Eye (tissue), 1 donor: ENCODE measurements at places on chromosomes 12 and 14.

GRCh38 chr14:70643967-70644366 lies 2.3 kb downstream of the TTC9 start:
- DNase-seq: no peak

GRCh38 chr12:130806574-130806973 lies 32.5 kb downstream of the STX2 start:
- DNase-seq: no peak

- peak; percentile 39 for DNase-seq
These were observed 36.0 kb upstream of the SNX6 start for GRCh38 chr14:34665785-34666435.

DNA sequence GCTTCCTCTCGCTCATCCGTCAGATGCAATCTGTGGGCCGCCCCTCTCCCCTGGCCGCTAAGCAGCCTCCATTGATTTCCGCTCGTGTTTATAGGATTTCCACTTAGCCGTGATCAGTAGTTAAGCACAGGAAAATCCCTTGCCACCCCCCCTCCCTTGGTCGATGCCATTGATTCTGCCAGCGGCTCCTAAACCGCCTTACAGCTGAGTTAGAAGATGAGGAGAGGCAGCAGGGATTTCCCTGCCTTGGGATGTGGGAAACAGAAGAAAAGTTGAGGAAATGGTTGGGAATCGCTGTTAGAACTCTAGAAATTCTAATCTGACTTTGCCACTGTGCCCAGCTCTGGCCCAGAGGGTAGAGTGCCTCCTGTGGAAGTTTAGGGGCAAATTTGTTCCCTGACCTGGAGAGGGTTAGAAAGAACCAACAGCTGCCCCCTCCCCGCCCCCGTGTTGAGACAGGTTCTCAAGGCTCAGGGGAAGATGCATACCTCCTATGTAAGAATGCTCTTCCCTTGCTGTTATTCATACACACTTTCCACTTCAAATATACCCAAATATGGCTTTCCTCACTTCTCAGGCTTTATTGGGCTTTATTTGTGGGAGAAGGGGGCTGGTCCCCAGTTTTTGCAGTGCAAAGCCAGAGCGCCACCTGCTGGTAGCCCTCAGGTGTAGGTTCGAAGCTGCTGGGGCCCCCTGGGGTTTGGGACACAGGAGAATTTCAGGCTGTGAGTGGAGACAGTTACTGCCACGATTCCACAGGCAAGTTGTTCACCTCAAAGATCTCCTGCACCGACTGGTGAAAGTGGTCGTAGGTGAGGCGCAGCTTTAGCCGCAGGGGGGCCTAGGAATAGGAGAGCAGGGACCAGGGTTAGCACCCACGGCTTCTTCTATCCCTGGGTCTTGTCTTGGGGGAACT lies 3.2 kb downstream of the THTPA start:
- DNase-seq: peak; percentile 76

DNA sequence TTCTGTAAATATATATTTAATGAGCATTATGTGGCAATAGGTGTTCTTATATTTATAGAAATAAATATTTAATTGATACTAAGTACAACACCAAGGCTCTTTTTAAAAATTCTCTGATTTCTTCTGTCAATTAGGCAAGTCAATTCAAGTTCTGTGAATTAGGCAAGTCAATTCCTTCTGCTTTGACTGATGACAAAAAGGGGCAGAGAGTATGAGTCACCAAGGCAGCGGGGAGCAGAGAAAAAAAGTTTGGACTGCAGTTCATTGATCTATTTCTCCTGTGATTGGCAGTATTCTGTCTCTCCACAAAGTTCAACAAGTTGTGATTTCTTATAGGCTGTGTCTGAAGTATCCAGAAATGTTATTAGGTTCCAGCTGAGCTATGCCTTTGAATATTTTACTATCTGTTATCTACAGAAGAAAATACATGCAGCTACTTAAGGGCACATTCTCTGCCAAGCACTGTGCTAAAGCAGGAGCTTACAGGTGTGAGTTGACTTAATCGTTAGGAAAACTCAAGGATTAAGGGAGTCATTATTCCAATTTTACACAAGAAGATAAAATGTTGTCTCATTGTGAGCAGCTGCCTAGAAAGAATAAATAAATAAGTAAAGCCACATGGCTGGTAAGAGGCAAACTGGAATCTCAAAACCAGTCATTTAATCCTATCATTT lies 206.4 kb upstream of the ALG10B start:
- no peak for DNase-seq

- peak; percentile 12 for DNase-seq
These were observed 39.3 kb downstream of the SETD3 start for GRCh38 chr14:99441157-99441870.

GRCh38 chr12:101570047-101570446 lies 24.7 kb upstream of the MYBPC1 start:
- peak; percentile 81 for DNase-seq

- peak; percentile 80 for DNase-seq
These were observed 86.4 kb downstream of the EML1 start for GRCh38 chr14:99879401-99880295.

DNA sequence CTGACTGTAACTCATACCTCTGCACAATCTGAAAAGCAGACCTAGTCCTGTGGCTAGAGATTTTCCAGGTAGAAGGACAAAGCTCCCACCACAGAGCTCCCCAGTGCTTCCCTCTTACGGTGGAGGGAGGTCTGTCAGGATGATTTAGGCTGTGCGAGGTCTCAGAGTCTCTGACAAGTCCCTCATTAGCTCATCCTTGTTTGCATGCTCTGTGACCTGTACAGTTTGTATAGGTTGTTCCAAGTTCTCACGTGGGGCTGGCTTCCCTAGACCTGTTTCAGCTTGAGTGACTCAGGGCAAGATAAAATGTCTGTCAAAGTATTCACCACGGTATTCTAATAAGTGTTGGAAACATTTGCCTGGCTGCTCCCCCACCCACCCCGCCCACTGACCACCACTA lies 34.8 kb downstream of the ASCL1 start:
- DNase-seq: peak; percentile 82

- no peak for DNase-seq
These were observed 3.0 kb downstream of the EVL start for GRCh38 chr14:100067971-100068959.

GRCh38 chr14:28157887-28158791 lies 608.4 kb upstream of the FOXG1 start:
- no peak for DNase-seq

- DNase-seq: no peak
These were observed 26.1 kb upstream of the OR10P1 start for GRCh38 chr12:55610598-55610997.
